Chondrocyte (in vitro differentiated cells): ENCODE measurements at places on chromosomes 7 and 10.

DNA sequence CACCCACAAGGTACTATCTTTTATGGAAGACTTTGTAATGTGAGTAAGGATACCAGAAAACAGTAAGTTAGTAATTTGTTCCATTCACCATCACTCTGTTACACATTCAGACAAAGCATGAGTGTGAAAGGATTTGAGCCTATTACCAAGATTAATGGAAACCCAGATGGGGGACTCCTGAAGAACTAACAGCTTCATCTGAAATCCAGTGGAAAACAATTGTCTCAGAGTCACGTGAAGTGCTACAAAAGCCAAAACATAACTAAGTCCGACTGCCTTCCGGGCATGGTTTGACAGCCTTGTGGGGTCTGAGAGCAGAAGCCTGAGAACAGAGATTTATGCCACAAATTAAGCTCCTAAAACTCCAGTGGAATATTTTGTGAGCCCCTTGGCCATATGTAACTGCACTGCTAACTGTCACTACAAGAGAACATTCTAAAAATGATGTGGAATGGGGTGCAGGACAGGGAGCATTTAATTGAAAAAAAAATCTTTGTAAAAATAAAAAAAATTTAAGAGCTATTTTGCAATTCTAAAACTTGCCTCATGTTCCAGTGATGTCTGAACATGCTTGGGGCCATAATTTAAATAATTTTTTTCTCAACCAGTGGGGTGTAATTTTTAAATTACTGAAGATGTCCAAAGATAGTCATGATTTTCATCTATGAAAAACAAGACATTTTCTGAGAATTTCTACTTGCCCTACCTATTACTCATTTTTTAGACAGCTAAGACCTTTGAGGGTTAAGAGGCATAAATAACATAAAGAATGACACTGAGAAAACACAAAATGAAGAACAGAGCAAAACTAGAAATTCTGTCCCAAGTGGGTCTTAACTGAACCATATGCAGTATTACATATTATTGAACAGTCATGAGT lies 555.0 kb downstream of the INHBA start:
- H3K4me1 ChIP-seq = peaks cover 19% of the 10 kb centered on the region
- DNase-seq = no peak
- H3K27me3 ChIP-seq = no peaks in the 10 kb centered on the region

DNA sequence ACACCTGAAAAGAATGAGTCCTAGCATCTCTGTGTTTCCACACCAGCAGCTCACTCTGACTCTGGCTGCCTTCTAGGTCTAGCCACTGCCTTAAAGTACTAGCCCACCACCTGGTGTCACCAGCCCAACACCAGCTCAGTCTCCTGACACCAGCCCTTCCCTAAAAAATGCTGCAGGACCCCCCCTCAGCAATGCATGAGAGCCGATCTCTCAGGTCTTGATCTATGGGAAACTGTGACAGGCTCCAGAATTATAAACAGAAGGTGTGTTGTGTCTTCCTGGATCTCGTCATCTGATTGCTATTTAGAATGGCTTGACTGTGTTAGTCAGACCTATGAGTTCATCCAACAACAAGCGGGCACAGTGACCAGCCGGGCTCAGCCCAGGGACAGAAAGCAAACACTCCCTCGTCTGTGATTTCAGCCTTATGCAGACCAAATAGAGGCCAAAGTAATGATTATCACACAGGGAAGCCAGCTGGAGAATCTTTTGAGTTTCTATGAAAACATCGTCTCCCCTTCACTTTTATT lies 66.6 kb downstream of the CUBN start:
- H3K4me3 ChIP-seq = peak overlapping the region; percentile 18
- H3K36me3 ChIP-seq = no peaks in the 10 kb centered on the region
- H3K27me3 ChIP-seq = no peaks in the 10 kb centered on the region
- H3K27ac ChIP-seq = peak overlapping the region; percentile 96

DNA sequence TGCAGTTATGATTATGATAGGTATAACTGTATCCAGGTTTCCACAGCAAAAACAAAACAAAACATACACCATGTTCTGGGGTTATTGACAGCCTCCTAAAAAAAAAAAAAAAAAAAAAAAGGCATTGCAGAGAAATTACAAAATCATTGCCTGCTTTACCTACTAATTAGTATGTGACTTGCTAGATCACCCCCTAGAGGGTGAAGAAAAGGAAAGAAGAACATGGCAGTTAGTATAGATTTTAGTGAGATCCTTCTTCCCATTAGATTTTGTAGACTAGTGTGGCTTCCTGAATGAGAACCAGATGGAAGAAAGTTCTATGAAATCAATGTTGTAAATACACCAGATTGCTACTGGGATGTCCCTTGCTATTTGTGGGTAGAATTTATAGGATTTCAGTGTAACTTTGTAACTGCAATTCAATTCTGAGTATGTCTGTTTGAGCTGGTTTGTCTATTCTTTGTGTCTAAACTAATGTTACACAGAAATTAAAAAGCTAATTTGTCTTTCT lies 24.0 kb upstream of the AGBL3 start:
- H3K4me3 ChIP-seq = no peak overlapping the region
- no peak for DNase-seq
- H3K4me1 ChIP-seq = peaks cover 48% of the 10 kb centered on the region
- H3K36me3 ChIP-seq = peaks cover 77% of the 10 kb centered on the region
- H3K27ac ChIP-seq = peak overlapping the region; percentile 79

DNA sequence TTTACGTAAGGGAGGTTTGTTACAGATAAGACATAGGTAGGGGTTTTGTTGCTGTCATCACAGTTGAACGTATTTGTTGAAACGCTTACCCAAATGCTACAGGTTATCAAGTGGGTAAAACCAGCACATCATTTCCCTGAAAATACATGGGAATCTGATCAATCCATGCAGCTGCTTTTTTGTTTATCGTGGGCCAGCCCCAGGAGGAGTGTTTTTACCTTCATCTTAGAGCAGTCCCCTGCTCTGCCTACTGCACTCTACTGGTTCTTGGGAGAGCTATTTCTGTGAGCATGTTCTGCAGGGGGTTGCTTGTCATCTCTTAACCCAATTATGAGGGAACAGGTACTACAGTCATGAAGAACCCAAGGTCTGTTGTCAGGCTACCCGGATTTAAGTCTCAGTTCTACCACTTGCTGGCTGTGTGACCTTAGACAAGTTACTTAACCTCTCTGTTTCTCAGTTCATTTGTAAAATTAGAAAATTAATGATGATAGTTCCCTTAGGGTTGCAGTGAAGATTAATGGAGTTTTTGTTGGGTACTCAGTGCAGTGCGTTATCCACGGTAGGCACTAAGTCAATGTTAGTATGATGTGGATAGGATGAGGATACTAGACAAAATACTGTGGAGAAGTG lies 15.0 kb downstream of the MTURN start:
- peaks cover 10% of the 10 kb centered on the region for H3K36me3 ChIP-seq
- no peak overlapping the region for H3K4me3 ChIP-seq
- no peak for DNase-seq

DNA sequence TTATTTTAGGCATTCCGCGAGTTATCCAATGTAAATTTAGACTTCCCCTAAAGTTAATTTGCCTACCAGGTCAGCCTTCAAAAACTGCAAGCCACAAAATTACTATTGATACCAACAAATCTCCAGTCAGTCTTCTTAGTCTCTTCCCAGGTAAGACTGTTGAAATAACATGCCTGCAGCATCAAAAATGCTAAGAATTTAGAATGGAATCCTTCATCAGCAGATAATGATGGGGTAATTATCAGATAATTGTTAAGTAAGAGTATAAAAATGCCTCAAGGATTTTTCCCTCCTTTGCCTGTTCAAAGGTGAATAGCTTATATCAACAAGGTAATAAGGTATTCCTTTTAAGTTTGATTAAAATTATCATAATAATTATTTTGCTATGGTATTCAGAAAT lies 228.5 kb downstream of the BBS9 start:
- no peak for DNase-seq
- H3K27me3 ChIP-seq = no peaks in the 10 kb centered on the region
- no peaks in the 10 kb centered on the region for H3K36me3 ChIP-seq
- H3K4me1 ChIP-seq = no peaks in the 10 kb centered on the region
- no peak overlapping the region for H3K4me3 ChIP-seq

- H3K36me3 ChIP-seq = peaks cover 19% of the 10 kb centered on the region
- no peak for DNase-seq
- H3K4me3 ChIP-seq = no peak overlapping the region
Measured at GRCh38 chr7:141664450-141664849, 37.5 kb downstream of the DENND11 start.
